Glutamatergic neuron (in vitro differentiated cells): ENCODE measurements at places on chromosomes 4 and X. TPM values are rescaled to one million over a fixed set of nuclear protein-coding genes. Genes with fewer than 3 reads are reported as not detected.

The PABPC1L2B gene
- total RNA-seq = 1.5 TPM

The NWD2 gene
- total RNA-seq = 0.17 TPM

The CYTL1 gene
- not detected for total RNA-seq

The KLB gene
- total RNA-seq = not detected

The FBXL5 gene
- 62.2 TPM for total RNA-seq

The CPE gene
- 253 TPM for total RNA-seq

The FAM133A gene
- total RNA-seq = 0.39 TPM

The CLCN3 gene
- total RNA-seq = 58.1 TPM

The POU4F2 gene
- total RNA-seq = 1.8 TPM

The PLRG1 gene
- 79.7 TPM for total RNA-seq

The MGAT4D gene
- total RNA-seq = not detected

The SUPT20HL1 gene
- not detected for total RNA-seq

The AKAP17A gene
- 30.8 TPM for total RNA-seq

The CXCL1 gene
- total RNA-seq = not detected

The REELD1 gene
- total RNA-seq = not detected

The SMIM10L2A gene
- total RNA-seq = 3.4 TPM

The GPR101 gene
- total RNA-seq = not detected

The AFM gene
- total RNA-seq = not detected

The CENPVL1 gene
- total RNA-seq = not detected

The ANKRD50 gene
- total RNA-seq = 58.9 TPM

The PRKG2 gene
- total RNA-seq = 29.7 TPM

The CFAP299 gene
- not detected for total RNA-seq

The GAGE12H gene
- not detected for total RNA-seq

The ZNF275 gene
- total RNA-seq = 8.5 TPM

The SLITRK4 gene
- total RNA-seq = 0.64 TPM

The PFKFB1 gene
- total RNA-seq = 1.1 TPM

The CCKAR gene
- not detected for total RNA-seq

The MAGT1 gene
- total RNA-seq = 8.6 TPM

The SLC16A2 gene
- total RNA-seq = 28.7 TPM

The ETDB gene
- total RNA-seq = not detected

The LGI2 gene
- 20.5 TPM for total RNA-seq

The KIT gene
- 3.0 TPM for total RNA-seq

The SMARCAD1 gene
- total RNA-seq = 74.8 TPM
